Aorta (tissue), 5 donors: ENCODE measurements at places on chromosomes 13 and 19. TPM values are rescaled to one million over a fixed set of nuclear protein-coding genes. Genes with fewer than 3 reads are reported as not detected.

The SHISA7 gene
- total RNA-seq, result not detected

The LRRC25 gene
- total RNA-seq, result 15.6 TPM

The SH2D3A gene
- 0.68 TPM for total RNA-seq

The THSD8 gene
- total RNA-seq, result 1.2 TPM

The C5AR2 gene
- total RNA-seq, result 13.6 TPM

The FAM187B gene
- total RNA-seq, result not detected

The CCDC124 gene
- total RNA-seq, result 48.9 TPM

The CYP4F2 gene
- total RNA-seq, result not detected

- peak; percentile 58 for DNase-seq
Observed at GRCh38 chr19:2064788-2065524, 13.9 kb upstream of the MKNK2 start.

DNA sequence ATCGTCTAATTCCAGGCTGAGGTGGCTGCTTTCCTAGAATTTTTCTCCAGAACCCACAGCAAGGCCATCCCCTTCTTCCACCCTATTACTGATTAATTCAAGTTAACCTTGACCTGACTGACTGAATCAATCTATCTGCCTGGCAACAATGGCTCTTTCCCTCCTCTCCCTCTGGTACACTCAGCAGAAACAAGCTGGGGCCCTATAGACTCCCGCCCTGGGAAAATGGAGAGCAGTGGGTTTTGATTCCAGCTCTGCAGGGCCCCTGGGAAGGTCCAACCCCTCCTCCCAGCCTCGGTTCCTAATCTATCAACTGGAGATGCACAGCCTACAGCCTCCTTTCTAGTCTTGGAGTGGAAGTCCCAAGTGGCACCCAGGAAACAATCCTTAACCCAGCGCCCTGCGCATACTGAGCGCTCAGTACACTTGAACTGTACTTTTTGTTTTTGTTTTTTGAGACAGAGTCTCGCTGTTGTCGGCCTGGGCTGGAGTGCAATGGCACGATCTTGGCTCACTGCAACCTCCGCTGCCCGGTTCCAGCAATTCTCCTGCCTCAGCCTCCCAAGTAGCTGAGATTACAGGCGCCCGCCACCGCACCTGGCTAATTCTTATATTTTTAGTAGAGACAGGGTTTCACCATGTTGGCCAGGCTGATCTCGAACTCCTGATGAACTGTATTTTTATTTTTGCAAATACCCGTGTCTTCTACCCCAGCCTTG is 5.2 kb upstream of the C3 start:
- no peak for DNase-seq

GRCh38 chr19:6478815-6479214 is 2.8 kb downstream of the DENND1C start:
- no peak for DNase-seq

DNA sequence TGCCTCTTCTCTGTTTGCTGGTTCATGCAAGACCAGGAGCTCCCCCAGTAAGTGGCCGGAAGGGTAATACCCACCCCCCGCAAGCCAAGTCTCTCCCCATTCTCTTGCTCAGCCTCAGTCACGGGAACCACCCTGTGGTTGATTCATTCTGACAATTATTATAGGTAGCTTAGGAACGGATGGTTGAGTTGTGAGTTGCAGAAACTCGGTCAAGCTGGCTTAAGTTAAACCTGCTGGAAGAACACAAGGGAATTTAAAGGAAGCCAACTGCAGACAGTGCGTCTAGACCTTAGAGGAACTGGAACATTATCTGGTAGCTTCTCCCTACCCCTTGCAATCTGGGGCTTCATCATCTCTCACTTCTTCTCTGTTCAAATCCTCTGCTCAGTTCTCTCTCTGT is 8.9 kb downstream of the FPR1 start:
- DNase-seq, result no peak

- DNase-seq, result no peak
Observed at GRCh38 chr13:48165727-48166126, 67.3 kb upstream of the ITM2B start.

GRCh38 chr13:110010404-110011138 is 224.2 kb upstream of the IRS2 start:
- DNase-seq, result no peak

DNA sequence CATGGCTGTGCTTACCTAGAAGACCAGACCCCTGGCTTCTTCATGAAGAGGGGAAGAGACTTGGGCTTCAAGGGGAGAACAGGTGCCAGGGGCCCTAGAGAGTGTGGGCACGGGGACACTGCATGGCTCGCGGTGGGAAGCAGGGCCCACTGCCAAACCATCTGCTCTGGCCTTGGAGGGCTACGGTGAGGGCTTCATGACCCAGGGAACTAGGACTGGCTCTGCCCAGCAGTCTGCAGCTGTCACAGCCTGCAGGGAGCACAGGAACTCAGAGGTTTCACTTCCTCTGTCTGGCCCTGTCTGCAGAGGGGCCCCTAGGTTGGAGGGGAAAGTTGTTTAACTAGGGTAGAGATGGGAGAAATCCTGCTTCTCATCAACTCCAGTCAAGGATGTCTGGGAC is 4.3 kb downstream of the ERCC1 start:
- DNase-seq, result peak; percentile 75

DNA sequence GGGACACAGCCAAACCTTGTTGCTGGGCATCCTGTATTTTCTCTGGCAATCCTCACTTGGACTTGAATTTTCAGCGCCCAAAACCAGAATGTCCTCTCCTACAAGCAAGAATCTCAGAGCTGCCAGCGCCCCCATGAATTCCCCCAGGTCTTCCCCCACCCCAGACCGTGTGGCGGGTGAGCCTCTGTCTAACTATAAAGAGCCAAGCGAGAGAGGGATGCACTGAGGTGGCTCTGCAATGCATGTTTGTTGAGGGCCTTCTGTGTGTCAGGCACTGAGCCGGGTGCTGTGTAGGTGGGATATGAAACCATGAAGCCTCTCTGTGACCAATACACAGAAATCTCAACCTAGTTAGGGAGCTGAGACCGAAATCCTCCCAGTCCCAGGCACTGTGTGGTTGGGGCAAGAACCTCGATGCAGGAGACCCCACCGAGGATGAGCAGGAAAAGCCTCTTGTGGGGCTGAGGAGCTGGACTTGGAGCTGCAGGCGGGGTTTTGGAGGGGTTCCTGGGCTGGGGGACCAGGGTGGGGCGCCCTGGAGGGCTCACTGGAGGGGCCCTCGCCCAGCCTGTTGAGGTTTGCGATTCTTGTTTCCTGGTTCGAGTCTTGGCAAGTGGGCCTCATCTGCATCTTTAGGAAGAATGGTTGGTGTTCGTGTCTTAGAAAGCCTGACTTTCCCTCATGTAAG is 12.4 kb upstream of the PROZ start:
- DNase-seq, result no peak

DNA sequence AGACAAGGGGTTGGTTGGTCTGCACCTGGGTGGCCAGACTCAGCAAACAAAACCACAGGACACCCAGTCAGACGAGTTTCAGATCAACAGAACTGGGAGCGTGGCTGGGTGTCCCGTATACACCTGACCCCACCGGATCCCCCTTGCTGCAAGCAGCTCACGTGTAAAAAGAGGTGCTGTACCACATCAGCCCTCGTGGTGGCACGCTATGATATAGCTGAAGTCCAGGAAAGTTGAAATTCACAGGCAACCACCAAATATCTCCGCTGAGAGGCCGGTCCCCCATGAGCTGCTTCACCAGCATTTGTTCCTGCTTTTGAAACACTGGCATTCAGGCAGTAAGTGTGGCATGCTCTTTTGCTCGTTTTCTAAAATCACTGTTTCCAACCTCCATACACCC is 92.3 kb downstream of the TUBA3C start:
- DNase-seq, result no peak

DNA sequence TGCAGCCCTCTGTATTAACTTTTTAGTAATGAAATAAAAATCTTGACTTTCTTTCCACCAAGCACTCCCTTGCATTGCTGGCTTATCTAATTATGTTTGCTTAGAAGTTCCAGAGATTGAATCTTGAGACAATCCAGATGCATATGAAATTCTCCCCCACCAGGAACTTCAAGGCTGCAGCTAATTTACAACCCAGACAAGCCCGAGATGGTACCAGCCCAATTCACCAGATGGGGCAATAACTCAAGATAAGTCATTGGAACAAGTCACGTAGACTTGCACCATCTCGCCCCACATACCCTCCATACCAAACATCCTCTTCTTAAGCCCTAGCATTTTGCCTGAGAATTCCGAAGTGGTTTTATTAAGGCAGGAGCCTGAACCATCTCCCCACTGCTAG is 29.0 kb downstream of the UTP14C start:
- DNase-seq, result no peak
